Cardiac muscle cell (in vitro differentiated cells and primary cell): ENCODE measurements at places on chromosomes 12 and 14. TPM values are rescaled to one million over a fixed set of nuclear protein-coding genes. Genes with fewer than 3 reads are reported as not detected.

XPOT gene
- total RNA-seq = 32.1 and 33.9 TPM in 2 replicates

DNA sequence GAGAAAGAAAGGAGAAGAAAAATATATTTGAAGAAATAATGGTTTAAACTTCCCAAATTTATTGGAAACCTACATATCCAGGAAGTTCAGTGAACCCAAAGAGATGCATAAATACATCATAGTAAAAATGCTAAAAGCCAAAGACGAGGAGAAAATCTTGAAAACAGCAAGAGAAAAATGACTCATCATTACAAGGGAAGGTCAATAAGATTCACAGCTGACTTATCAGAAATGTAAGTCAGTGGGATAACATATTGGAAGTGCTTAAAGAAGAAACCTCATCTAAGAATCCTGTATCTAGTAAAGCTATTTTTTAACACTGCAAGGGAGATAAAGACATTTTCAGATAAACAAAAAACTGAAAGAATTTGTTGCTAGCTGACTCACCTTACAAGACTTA, 19.9 kb downstream of the RIC8B start:
- DNase-seq = no peak

- DNase-seq = peak; percentile 91
Observed at GRCh38 chr12:20024194-20024593, 344.1 kb upstream of the PDE3A start.

GRCh38 chr12:41103614-41104013, 84.5 kb upstream of the PDZRN4 start:
- DNase-seq = no peak

GRCh38 chr12:69828897-69829296, 3.9 kb downstream of the MYRFL start:
- no peak for DNase-seq

DNA sequence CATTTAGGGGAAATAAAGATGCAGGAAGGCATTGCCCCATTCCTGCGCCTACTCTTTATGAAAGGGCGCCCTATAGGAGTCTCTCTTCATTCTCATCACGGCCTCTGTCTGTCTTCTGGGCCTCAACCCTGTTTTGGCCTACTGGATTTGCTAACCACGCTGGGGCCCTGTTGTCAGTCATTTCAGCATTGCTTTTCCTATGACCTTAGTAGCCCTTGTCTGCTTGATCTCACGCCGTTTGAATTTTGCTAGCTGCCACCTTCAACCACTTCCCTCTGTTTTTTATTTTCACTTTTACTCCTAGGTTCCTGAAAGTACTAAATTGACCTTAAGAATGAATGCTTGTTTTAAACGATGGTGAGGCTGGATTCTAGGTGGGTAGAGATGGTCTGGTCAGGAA, 139.0 kb downstream of the SYNE2 start:
- DNase-seq = no peak

GLIPR1L2 gene
- total RNA-seq = 0.63 TPM in 1 of 2 replicates, not detected in the other

DNA sequence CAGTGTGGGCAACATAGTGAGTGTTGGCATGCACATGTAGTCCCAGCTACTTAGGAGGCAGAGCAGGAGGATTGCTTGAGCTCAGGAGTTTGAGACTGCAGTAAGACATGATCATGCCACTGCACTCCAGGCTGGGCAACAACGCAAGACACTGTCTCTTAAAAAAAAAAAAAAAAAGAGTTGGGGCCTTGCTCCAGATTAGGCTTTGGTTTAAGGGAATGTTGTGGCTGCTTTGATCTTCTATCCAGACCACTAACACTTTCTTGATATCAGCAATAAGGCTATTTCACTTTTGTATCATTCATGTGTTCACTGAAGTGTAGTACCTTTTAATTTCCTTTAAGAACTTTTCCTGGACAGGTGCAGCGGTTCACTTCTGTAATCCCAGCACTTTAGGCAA, 2.8 kb upstream of the FITM1 start:
- no peak for DNase-seq

P2RX2 gene
- total RNA-seq = not detected in 2 replicates

SYNDIG1L gene
- total RNA-seq = 0.11 and 0.39 TPM in 2 replicates

SMIM41 gene
- total RNA-seq = not detected in 2 replicates

GPRC5D gene
- total RNA-seq = not detected in 2 replicates

KCNJ8 gene
- total RNA-seq = 9.7 and 11.4 TPM in 2 replicates

PGAM5 gene
- total RNA-seq = 23.8 and 42.0 TPM in 2 replicates

- DNase-seq = no peak
Observed at GRCh38 chr12:82357340-82357739, 847 bp downstream of the CCDC59 start.

DNA sequence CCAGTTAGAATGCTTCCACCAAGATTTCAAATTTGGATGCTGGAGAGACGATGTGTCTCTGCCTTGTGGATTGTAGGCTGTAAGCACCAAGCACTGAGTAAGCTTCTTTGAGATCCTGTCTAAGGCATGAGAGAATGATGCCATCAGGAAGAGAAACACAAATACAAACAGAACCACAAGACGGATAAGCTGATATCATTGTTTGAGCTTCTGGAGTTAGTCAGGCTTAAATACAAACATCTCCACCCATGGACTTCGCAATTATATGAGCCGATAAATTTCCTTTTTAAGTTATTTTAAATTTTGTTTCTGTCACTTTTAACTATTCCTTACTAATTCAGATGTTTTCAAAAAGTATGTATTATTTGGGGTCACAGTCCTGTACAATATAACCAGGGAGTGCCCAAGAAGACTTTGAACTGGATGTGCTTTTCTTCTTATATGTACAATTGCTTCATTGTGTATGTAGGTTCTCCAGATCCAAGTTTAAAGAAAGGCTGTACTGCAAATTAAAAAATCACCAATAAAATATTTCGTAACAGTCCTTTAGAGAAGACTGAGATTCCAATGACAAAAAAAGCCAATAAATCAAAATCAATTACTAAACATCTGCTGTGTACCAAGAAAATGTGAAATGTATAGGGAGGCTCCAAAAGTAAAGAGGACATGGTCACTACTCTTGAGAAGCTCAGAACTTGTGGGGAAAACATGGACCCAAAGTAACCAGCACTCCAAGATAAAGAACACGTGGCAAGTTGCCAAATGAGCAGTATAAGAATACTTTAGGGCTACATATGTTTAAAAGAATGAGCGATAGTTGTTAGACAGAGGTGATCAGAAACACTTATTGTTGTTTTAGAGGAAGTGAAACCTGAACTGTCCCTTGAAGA, 274.1 kb downstream of the ADAMTS20 start:
- peak; percentile 64 for DNase-seq

DNA sequence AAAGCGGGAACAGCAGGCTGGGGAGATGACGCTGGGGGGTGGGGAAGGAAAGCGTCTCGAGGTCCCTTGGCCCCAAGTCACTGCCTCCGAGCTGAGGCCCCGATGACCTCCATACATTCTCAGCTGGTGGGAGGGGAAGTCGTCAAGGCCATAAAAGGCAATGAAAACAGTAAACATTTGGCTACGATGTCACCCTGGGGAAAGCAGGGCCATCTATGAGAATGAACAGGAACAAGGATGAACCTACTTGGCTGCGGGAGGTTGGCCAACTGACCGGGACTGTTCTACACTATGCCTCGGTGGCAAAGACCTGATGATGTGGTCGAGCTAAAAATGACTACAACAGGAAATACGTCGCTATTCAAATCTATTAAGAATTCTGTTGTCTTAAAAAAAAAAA, 19.5 kb downstream of the PRKAB1 start:
- DNase-seq = no peak

DNA sequence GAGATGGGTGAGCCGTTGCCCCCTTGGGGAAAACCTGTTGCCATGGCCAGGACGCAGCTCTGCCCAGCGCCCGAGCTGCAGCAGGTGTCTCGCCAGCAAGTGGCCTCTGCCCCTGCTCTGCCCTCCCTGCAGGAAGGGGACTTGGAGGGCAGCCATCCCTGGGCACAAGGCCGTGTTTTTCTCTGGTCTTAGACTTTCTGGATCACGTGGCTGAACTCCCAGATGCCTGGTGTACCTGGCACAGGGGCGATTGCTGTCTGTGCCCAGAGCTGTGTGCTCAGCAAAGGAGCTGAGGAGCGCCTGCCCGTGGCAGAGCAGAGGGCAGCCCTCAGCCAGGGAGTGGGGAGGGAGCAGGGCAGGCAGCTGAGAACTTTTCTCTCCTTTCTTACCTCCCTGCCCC, 38.0 kb downstream of the TMEM63C start:
- DNase-seq = no peak

DNA sequence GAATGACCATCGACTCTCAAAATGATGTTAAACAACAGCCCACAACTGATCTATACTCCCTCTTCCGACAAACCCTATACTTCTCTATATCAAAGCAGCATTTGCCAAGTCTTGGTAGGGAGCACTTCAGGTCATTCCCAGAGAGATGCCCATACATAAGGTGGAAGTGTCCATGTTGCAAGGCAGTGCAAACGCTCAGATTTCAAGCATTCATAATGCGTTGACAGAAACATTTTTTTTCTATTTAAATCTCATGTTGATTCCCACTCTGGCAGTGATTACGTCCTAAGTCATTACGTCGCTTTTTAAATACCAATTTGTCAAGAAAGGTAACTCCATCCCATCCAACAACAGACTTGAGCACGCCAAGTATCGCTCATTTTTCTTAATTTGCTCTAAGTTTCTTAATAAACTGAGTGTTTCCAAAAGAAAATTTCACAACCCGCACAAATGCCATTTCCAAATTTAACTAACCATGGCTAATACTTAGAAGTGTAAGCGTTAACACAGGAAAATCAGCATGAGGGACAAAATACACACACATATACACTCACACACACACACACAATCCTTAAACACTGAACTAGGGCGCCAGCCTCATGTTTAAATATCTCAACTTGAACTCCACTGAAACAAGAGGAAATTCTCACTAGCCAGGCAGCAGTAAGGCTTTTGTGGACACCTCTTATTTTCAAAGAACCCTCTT, 1.1 kb downstream of the GXYLT1 start:
- peak; percentile 16 for DNase-seq

DNA sequence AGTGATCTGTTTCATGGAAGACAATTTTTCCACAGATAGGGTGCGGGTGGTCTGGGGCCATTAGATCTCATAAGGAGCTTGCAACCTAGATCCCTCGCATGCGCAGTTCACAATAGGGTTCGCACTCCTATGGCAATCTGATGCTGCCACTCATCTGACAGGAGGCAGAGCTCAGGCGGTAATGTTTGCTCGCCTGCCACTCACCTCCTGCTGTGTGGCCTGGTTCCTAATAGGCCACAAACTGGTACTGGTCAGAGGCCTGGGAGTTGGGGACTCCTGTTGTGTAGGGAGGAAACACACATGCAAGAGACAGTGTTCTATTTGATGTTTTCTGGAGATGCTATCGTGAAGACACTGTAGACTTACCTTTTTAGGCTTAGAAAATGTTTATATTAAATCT, 77.0 kb upstream of the FGD4 start:
- no peak for DNase-seq

CALCOCO1 gene
- total RNA-seq = 116 and 187 TPM in 2 replicates

USP15 gene
- total RNA-seq = 26.4 and 51.0 TPM in 2 replicates

TAS2R8 gene
- 0.45 TPM in 1 of 2 replicates, not detected in the other for total RNA-seq

DNA sequence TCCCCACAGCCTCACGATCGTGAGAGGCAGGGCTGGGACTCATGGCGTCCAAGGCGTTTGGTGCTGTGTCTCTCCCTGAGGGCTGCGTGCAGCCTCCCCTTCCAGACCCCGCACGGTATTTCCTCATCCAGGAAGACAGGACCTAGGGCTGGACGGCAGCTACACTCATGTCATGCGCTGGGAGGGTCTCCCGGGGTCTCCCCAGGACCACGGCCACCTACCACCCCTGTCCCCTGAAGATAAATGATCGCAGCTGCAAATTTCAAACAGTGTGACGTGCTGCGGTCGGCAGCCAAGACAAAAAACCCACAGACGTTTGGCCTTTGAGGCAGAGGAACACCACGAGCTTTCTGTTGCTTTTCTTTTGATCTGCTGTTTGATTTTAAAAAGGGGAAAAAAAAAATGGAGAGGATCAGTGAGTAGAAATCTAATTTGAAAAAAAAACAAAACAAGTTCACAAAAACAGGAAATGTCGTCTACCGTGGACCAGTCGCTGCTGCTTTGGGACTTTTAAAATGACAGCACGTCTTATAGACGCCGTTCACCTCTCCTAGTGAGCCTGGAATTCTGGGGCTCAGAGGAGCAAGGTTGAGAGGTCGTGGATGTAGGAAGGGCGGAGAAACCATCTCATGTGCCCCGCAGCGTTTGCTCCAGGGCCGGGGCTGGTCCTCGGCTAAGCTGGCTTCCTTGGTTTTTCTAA, 237.6 kb downstream of the SLC41A2 start:
- no peak for DNase-seq

DNA sequence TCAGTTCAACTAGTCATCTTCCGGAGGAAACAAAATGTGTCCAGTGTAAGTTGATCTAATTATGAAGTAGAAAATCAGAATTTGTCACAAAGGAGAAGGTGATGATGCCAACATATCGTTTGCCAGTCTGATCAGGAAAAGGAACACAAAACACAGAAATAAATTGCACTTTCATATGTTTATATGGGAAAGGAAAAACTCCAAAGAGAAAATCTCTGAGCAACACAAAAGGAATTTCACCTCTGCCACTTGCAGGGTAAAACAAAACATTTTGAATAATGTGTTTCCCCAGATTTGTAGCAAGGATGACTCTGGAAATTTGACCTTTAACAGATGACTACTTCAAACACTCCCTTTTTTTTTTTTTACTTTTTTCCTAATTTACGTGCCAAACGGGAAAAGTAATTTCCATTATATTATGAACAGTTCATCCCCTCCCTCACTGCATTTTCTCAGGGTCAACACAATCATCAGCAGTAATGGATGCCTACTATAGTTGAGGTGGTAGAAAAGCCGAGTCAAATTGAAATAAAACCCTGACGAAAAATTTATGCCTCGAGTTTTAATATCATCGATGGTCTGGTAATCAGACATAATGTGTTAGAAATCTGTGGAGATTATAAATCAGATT, 25.6 kb downstream of the MGAT4C start:
- DNase-seq = peak; percentile 35

DNA sequence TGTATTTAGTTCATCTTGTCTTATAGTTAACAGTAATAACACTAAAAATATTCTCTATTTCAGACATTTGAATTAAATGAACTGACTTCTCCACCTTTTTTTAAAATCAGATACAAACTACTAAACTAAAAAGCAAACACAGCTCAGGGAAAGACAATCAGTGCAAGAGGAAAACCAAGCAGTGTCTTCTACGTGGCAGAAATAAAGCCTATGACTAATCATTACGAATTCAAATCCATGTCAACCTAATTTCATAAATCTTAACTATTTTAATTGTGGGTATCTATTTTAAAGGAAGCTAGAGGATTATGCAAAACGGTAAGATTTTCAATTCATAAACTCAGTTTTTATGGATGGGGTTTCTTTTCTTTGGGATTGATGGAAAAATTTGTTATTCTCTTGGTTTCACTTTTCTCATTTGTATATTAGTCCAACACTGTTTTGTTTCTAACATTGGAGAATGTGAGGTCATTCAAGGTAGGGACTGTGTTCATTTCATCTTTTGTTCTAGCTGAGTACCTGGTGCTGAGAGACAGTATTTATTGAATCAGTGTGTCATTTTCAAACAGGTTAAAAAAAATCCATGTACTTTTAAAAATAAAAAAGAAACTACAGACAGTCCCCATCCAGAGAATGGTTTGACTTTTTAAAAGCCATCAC, 12.8 kb upstream of the PALS1 start:
- DNase-seq = no peak

DNA sequence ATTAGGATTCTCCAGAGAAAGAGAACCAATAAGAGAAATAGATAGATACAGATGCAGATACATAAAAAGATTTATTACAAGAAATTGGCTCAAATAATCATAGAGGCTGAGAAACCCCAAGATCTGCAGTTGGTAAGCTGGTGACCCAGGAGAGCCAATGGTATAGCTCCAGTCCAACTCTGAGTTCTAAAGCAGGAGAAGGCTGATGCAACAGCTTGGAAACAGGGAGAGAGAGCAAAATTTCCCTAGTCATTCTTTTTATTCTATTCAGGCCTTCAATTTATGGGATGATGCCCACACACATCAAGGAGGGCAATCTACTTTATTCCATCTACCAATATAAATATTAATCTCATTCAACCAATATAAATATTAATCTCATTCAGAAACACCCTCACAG, 218.2 kb downstream of the PRKD1 start:
- DNase-seq = peak; percentile 48
